ENCODE measurements at places on chromosomes 16 and 17.

DNA sequence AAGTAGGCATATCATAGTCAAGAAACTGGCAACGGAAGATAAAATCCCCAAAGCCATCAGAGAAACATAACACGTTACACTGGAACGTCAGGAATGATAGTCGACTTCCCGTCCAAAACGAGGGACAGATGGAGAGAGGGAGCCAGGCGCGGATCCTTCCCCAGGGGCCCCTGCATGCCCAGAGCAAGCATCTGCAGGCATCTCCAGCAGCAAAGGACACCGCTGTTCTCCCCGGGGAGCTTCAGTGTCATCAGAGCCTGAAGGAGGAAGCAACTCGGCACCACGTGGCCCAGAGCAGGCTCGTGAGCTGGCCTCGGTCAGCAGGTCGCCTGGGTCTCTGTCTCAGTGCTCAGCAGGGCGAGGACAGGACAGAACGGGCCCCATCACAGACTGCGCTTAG is 50.1 kb downstream of the LMF1 start:
- DNase-seq, result no peak

DNA sequence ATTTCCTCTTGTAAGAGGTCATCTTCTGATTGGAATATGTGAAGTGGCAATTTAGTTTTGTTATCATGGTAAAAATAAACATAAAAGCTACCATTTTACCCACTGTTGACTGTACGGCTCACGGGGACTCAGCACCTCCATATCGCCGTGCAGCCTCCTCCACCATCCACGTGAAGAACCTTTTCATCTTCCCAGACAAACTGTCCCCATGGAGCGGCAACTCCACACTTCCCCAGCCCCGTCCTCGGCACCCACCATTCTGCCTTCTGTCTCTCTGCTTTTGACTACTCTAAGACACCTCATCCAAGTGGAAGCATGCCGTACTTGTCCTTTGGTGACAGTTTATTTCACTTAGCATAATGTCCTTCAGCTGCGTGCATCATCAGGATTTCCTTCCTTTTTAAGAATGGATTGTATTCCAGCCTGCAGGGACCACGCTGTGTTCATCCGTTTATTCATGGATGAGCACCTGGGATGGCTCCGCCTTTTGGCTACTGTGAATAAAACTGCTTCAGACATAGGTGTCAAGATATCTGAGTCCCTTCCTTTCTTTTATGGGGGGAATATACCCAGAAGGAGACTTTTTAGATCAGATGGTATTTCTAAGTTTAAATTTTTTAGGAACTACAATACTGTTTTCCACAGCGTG is 14.3 kb downstream of the FBXO31 start:
- no peak for DNase-seq

- no peak for DNase-seq
These were observed 8.1 kb downstream of the SLC43A2 start for GRCh38 chr17:1620486-1620885.

DNA sequence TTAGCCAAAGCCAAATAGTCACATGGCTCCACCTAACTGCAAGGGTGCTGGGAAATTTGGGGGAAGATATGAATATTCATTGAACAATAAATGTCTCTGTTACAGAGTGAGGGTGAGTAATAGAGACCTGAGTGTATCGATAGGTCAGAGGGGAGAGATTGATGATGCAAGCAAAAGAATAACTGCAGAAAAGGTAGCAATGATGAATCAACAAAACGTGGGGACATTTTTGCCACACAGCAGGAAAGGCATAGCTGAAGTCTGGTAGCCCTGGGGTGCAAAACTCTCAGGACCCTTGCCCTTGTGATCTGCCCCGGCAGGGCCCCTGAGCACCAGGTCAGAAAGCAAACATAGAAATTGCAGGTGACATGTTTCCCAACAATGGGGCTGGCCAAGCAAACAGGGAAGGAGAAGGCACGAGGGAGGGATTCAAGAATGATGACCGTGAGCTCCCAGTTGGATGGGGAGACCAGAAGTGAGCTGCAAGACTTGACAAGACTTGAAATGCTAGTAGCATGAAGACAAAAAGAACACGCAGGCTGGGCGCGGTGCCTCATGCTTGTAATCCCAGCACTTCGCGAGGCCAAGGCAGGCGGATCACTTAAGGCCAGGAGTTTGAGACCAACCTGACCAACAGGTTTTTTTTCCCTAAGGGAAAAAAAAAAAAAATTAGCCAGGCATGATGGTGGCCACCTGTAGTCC is 12.7 kb upstream of the HERPUD1 start:
- DNase-seq, result no peak

DNA sequence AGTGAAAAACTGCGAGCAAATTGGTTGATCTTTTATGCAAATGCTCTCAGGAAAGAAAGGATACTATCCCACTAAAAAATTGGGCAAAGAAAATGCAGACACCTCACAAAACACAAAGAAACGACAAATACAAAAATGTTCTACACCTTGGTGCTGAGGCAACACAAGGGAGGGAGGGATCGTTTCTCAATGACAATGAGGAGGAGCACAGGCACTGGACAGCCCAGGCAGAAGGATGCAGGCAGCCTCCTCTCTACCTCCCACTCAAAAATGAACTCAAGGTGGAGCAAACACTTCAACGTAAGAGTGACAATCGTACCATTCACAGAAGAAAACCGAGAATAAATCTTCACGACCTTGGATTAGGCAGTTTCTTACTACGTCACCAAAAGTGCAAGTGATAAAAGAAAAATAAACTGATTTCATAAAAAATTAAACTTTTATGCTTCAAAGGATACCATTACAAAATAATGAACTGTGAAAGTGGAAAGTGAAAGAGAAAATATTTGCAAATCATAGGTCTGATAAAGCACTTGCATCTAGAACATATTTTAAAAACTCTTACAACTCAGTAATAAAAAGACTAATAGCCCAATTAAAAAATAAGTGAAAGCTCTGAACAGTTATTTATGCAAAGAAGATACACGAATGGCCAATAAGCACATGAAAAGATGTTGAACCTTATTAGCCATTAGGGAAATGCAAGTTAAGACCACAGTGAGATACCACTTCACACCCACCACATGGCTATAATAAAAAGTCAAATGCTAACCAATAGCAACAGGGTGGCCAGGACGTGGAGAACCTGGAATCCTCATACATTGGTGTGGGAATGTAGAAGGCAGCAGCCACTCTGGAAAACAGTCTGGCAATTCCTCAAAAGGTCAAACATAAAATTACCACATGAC is 80.8 kb upstream of the TRAP1 start:
- no peak for DNase-seq

GRCh38 chr16:23141959-23142740 is 7.1 kb downstream of the USP31 start:
- no peak for DNase-seq

GRCh38 chr17:59361916-59362810 is 30.7 kb downstream of the YPEL2 start:
- no peak for DNase-seq

DNA sequence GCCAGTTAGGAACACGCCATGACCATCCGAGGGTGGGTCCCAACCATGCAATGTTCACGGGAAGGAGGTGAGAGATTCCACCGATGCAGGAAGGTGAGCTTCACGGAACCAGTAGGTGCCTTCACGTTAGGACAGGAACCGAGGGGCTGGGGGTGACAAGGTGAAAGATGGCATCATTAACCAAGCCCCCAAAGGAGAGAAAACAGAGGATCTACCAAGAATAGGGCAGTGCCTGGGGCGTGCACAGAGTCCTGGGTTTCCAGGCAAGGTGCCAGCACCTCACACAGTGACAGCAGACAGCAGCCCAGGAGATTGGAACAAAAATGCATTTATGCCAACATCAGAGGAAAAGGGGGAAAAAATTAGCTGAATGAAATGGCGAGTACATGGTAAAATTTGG is 137.9 kb downstream of the GSG1L start:
- DNase-seq, result no peak

DNA sequence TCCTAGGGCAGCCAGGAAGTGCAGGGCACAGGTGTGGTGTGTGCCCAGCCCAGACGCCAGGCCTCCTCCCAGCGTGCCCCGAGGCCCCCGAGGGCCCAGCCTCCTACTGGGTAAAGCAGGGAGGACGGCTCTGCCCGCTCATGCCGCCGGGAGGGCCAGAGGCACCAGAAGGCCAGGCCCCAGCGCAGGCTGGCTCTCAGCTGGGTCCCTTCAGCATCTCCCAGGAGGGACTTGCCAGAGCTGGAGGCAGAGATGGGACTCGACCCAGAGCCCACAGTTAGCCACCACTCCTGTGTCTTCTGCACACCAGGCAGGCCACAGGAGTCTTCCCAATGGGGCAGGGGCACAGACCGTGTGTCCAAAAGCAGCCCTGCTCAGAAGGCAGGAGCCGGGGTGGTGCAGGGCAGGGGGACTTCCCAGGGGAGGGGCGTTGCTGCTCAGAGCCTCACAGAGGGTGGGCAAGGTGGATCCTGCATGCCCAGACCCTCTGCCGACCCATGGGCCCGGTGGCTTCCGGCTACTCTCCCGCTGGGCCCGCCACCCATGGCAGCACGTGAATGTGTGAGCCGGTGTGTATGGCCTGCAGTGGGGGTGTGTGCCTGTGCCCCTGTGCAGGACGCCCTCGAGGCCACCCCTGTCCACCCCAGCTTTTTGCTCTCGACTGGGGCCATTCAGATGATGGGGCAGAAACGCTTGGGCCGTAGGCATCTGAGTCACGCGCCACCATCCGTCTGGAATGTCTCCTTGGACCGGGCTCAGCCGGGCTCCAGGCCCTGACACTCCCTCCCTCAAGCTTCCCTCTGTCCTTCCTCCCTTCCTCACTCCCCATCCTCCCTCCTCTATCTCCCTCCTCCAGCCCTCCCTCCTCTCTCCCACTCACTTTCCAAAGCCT is 5.7 kb upstream of the ZNF469 start:
- no peak for DNase-seq

All from esophagus squamous epithelium (tissue), 5 donors.